Stimulated activated CD4-positive, alpha-beta T cell treated with anti-CD3 and anti-CD28 coated beads, Interleukin-2, amount 100 ng/mL, for 24 hours (primary cell): ENCODE measurements at places on chromosomes 5 and 9.

DNA sequence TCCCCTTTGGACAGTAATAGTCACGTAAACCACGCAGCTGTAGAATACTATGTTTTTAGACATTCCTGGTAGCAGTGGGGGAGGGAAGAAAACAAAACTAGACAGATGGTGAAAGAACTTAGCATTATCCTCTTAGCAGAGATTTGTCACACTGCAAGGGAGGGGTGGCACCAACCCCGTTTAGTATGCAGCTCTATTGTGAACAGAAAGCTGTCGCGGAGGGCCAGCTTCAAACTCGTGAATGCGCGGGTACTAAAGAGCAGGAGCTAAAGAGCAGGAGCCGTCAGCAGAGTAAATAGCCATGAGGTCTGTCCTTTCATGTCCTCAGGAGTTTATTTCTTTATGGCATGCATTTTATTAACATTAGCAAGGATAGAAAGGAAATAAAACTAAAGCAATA lies 141.9 kb upstream of the SLC12A2 start:
- DNase-seq: no peak

DNA sequence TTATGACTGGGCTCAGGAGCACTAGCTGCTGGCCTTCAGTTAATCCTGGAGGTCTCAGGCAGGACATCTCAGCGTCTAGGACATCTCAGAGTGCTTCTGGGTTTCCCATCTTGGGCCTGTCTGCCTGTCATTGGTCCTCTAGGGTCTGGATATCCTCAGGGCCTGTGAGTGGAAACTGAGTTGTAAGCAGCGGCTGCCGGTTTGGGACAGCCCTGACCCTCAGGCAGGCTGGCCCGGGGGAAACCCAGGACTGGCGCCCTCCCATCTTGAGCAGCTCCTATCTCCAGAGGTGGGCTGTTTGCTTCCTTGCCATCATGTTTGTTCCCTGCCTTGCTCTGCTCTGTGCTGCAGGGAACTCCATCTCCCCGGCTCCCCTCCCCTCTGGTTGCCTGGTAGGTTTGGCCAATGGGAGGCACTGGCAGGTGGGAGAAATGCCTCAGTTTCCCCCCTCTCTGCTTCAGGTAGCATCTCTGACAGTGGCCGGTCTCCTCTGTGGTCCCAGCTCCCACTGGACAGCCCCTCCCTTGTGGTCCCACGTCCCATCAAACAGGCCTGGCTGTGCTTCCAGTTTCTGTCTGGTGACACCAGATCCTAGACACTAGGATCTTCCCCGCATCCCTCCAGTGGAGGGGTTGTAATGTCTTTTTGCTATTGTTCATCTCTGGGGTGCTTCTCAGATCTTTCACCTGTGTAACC lies 57.4 kb downstream of the ARHGEF37 start:
- DNase-seq: no peak

DNA sequence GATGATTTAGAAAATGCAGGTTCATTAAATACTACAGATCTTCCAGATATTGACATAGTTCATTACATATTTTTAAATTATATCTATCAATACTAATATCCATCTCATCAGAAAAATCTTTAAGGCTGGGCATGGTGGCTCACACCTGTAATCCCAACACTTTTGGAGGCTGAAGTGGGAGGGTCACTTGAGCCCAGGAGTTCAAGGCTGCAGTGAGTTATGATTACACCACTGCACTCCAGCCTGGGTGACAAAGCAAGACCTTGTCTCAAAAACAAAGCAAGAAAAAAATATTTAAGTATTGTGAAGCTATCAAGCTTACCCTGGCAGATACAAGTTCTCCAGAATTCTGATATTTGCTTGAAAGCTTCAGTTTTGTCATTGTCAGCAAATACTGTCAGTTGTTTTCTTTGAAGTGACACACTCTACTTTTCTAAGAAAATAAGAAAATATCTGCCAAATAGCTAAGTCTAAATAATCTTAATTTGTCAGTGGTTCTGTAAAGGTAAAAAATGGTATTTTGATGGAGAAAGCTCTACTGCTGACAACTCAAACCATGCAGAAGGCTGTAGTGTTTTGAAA lies 14.9 kb downstream of the LYRM7 start:
- DNase-seq: no peak

DNA sequence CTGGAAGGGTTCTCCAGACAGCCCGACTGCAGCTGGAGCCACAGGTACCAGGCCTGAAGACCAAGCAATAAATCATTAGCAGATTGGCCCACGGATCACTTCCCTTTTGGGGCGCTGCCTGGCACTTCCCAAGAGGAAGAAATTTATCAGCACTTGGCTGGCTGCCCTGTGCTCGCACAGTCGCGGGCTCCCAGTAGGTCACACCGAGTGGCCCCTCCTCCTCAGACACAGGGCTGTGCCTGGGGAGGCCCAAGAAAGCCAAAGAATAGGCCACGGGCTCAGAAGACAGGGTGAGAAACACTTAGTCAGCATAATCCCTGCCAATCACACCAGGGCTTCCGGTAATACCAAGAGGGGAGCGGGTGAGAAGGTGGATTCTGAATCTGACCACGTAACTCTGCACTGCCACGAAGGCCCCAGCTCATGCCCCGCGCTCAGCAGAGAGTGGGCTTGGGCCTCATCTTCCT lies 115.7 kb upstream of the MSX2 start:
- no peak for DNase-seq

GRCh38 chr5:19018822-19019221 lies 969.2 kb downstream of the CDH18 start:
- DNase-seq: no peak

GRCh38 chr9:79638806-79639205 lies 67.0 kb downstream of the TLE4 start:
- no peak for DNase-seq

- DNase-seq: no peak
These were observed 27.8 kb downstream of the CSF1R start for GRCh38 chr5:150058480-150059126.

GRCh38 chr5:72586788-72587530 lies 79.7 kb upstream of the ZNF366 start:
- DNase-seq: no peak

DNA sequence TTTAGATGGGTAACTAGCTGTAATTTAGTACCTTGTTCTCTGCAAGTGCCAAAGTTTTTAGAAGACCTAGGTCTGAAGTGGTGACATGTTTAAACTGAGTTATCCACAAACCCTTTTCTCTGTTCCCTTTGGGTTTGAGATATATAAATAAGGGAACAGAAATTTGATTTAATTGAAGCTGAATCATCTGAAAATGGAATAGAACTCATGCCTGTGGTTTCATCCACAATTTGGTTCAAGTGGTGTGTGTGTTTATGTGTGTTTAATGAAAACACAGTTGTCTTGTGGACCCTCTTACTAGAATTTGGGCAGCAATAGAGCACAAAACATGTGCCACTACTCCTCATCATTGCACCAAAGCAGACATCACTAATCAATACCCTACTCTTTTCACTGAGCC lies 216.9 kb downstream of the GLIS3 start:
- no peak for DNase-seq

GRCh38 chr9:134938346-134939079 lies 20.8 kb upstream of the FCN1 start:
- no peak for DNase-seq

DNA sequence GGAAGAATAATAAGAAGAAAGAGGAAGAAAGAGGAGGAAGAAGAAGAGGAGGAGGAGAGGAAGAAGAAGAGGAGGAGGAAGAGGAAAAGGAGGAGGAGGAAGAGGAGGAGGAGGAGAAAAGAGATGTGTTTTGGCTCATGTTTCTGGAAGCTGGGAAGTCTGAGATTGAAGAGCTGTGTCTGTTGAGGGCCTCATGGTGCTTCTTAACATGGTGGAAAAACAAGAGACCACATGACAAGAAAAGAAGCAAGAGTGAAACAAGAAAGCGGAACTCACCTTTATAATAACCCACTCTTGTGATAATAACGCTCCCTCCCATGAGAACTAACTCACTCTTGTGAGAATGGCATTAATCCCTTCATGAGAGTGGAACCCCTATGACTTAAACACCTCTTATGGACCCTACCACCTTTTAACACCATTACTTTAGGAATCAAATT lies 36.1 kb upstream of the RANBP6 start:
- no peak for DNase-seq

- DNase-seq: no peak
These were observed 67.7 kb upstream of the RAD23B start for GRCh38 chr9:107215381-107215780.

GRCh38 chr5:120516805-120517204 lies 52.7 kb downstream of the PRR16 start:
- DNase-seq: no peak

GRCh38 chr5:63805151-63805550 lies 157.1 kb downstream of the HTR1A start:
- no peak for DNase-seq
